SW 1271 (cell line): ENCODE measurements at places on chromosomes 16 and 17.

DNA sequence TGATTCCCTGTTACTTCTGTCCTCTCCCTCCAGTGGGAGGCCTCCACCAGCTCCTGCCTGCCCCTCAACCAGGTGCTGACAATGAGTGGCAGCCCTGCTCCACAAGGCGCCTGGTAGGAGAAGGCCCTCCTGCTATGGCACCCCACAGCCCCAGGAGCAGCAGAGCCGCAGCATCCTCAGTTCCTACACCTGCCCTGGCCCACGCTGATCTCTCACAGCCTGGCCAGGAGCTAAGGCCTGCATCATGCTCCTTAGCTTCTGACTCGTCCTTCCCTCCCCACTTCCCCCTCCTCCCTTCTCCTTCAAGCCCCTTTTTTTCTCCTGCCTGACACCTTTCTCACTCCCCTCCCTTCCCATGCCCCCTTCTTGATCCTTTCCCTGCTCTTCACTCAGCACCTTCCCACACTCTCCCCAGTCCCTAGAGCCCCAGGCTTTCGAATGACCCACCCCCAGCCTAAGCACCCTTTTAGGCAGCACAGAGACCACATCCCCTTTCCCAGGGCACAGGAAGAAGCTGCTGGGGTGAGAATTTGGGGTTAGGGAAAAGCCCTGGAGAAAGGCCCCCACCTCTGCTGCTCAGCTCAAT is 6.5 kb downstream of the PROCA1 start:
- DNase-seq = no peak

DNA sequence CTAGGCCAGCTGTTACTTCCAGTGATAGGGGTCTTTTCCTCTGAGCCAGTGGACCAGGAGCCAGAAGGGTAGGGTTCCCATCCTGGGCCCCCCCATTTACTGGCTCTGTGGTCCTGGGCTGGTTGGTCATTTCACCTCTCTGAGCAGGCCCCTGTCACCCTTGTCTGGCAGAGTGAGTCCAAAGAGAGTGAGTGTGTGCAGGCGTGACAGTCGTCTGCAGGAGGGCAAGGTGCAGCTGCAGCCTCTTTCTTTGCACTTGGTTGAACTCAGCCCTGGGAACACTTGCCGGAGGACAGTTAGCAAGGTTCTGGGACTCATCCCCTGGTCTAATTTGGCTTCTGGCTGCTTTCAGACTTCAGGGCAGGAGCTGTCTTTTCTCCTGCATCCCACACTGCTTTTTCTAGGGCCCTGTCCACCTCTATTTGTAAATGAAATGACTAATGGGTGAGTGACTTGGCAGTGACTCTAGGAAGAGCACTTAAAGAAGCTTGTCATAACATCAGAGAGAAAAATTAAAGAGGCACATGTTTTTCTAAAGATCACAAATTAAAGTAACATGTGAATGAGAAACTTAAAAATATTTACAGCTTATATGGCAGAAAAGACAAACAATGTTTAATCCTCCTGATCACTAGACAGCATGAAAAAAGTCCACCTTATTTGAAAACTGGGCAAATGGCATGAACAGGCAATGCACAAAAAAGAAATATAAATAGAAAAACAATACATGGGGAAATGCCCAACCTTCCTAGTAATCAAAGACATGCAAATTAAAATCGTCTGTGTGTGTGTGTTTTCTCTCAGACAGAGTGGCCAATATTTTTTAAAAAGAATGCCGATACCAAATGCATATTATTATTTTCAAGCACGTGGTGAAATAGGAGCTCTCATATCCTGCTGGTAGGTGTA is 137.5 kb downstream of the NTN1 start:
- no peak for DNase-seq

GRCh38 chr17:16932611-16933010 is 39.3 kb downstream of the TNFRSF13B start:
- DNase-seq = no peak

- no peak for DNase-seq
These were observed 723.1 kb downstream of the WWOX start for GRCh38 chr16:78822509-78822908.

GRCh38 chr17:82983510-82984248 is 95.7 kb upstream of the METRNL start:
- DNase-seq = no peak
